Epithelial cell of proximal tubule (primary cell): ENCODE measurements at places on chromosomes 7 and 10. TPM values are rescaled to one million over a fixed set of nuclear protein-coding genes. Genes with fewer than 3 reads are reported as not detected.

CLCN1 gene
- not detected in 2 replicates for total RNA-seq

PIK3AP1 gene
- 4.1 and 4.2 TPM in 2 replicates for total RNA-seq

IFIT2 gene
- 1.7 and 2.2 TPM in 2 replicates for total RNA-seq

COMTD1 gene
- 41.5 and 62.2 TPM in 2 replicates for total RNA-seq

XRCC2 gene
- 5.4 and 10.3 TPM in 2 replicates for total RNA-seq

GPR85 gene
- total RNA-seq: 0.22 TPM in 1 of 2 replicates, not detected in the other
